NCI-H1436 (cell line): ENCODE measurements at places on chromosomes 11 and 22.

DNA sequence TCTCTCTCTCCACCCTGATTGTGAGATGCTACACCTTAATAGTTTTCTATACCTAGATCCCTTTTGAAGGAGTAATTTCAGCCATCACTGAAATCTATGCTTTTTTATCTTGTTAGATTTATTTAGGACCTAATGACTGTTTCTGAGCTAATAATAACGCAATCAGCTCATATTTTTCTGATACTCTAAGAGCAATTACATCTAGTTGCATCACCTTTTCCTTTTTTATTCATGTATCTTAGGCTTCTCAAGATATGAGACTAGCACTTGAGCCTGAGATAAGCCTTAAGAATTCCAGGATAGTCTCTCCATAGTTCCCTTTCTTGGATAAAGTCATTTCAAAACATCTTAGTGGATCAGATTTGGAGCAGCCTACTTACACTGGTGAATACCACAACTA lies 25.1 kb upstream of the CAVIN3 start:
- DNase-seq, result no peak

DNA sequence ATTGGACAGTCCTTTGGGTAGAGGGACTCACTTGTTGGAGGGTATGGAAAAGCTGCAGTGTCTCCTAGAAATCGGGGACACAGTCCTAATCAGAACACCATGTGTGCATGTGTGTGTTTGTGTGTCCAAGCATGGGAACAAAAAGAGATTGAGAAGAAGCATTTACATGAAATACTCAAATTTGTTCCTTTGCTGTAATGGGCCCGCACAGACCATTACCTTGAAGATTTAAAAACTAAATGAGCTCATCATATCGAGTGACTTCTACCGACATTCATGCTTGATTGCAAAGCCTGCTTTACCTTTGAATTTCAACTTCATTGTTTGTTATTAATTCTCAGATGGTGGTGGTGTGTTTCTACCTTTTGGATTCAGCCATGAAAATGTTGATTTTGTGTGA lies 106.9 kb downstream of the ZBTB16 start:
- no peak for DNase-seq

DNA sequence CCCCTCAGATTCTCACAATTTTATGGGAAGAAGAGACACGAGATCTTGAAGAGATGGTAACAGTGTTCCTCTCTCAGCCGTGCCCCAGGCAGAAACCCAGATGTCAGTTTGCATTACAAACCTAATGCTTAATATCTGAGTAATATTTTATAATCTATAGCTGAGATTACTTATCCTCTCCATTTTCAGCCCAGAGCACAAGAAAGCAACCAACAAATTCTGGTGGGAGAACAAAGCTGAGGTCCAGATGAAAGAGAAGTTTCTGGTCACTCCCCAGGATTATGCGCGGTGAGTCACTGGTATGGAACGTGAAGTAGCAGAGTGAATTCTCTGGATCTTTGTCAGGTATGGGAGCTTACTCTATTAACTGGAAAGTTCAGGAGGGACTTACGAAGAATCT lies 884 bp downstream of the CENATAC start:
- no peak for DNase-seq

DNA sequence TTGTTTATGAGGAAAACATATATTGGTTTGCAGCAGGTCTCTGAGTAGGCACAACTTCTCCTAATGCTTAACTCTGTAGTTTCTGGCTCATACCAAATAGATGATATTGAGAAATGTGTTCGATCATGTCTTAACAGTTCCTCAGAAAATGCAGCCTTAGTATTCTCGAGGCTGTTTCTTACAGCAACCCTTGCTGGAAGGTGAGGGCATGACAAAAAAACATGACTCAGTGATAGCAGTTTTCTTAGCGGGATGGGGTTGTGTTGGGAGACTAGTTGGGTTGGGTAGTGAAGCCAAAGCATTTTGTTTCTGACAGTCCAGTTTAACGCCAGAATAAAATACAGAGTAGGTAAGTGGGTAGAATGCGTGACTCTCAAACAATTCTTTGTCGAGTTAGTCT lies 94.7 kb upstream of the PARVA start:
- DNase-seq, result no peak

DNA sequence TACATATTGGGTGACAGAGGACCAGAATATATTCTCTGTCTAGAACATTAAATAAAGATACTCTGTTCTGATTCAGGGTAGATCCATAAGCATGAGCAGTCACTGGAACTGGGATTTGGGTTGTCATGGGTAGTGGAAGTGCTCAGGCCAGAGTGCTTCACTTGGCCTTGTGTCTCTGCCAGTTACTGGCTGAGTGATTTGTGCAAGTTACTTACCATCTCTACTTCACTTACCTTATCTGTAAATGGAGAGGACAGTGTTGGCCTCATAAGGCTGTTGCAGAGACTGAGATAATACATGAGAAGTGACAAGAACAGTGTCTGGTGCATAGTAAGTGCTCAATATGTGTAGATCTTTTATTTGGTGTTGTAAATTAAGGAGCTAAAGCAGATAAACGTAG lies 17.6 kb downstream of the ATXN10 start:
- DNase-seq, result no peak

DNA sequence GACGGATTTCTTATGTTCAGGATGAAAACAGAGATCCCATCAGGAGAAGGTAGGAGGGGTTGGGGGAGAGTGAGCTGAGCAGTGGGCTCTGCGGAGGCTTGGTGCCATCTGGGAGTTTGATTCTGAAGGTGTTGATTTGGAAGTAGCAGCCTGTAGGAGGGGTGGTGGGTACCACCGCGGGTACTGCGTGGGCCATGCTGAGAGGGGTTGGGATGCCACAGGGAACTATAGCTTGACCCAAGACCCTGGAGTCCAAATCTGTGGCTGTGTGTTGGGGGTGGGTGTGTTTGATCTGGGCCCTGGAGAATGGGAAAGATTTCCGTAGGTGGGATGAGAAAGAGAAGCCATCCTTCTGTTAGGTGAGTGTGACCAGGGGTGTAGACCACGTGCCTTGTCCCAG lies 5.0 kb downstream of the INCENP start:
- DNase-seq, result no peak

GRCh38 chr22:44030702-44031082 lies 6.6 kb downstream of the PARVB start:
- DNase-seq, result no peak

- no peak for DNase-seq
These were observed 7.5 kb upstream of the GGA1 start for GRCh38 chr22:37601203-37601539.

DNA sequence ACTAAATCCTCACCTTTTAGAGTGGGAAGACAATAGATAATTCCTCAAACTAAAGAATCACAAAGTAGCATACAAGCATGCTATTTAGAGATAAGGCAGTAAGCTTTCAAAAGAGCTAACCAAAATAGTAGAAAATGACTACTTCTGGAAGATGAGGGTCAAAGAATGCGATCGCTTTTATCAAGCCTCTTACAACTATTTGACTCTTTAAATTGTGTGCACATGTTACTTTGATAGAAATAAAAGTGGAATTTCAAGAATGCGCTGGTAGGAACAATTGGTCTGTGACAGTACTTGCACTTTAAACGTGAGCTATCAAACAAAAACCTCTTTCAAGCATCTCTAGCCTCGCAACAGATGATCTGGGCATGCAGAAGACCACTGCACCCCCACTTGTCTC lies 97.3 kb downstream of the COMMD9 start:
- no peak for DNase-seq

- no peak for DNase-seq
These were observed 2.3 kb upstream of the SLC25A1 start for GRCh38 chr22:19180740-19181410.

DNA sequence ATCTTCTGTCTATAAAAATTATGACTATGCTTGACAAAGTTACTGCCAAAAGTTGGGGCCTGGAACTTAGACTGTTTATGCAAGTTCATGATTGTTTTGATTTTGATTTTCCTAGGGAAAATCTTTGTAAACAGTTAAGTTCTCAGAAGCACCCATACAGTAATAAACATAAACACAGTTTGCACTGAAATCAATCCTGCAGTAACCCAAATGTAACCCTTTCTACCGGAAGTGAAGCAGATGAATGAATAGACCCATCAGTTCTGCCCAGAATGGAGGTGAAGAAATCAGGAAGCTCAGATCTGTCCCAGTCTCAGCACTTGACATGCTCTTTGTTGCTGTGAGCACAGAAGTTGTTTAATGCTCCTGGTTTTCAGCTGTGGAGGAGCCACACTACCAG lies 24.6 kb upstream of the C11orf96 start:
- DNase-seq, result no peak

- DNase-seq, result no peak
These were observed 207.5 kb upstream of the NCAM1 start for GRCh38 chr11:112753706-112754105.

DNA sequence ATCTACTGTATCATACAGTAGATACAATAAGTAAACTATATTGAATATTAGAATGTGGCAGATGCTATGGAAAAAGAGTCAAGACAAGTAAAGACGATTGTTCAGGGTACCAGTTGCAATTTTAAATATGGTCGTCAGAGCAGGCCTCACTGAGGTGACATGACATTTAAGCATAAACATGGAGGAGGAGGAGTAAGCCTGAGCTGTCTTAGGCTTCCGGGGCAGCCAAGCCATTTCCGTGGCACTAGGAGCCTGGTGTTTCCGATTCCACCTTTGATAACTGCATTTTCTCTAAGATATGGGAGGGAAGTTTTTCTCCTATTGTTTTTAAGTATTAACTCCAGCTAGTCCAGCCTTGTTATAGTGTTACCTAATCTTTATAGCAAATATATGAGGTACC lies 14.5 kb downstream of the PIK3IP1 start:
- no peak for DNase-seq

DNA sequence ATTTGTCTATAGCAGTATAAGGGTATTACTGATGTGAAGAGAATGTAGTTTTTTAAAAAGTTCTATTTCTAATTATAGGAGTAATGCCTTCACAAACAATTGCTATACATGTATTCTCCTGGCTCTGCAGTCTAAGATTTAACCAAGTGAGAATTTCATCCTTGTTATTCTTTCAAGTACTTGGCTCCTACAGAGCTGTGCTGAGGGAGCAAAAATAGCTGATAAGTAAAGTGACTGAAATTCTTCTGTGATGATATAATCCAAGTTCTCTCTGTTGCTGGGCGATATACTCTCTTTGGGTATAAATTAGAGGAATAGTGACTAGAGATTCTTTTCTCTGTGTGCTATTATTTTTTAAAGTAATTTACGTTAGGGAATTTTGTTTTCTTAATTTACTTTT lies 68.0 kb downstream of the PGR start:
- DNase-seq, result no peak

DNA sequence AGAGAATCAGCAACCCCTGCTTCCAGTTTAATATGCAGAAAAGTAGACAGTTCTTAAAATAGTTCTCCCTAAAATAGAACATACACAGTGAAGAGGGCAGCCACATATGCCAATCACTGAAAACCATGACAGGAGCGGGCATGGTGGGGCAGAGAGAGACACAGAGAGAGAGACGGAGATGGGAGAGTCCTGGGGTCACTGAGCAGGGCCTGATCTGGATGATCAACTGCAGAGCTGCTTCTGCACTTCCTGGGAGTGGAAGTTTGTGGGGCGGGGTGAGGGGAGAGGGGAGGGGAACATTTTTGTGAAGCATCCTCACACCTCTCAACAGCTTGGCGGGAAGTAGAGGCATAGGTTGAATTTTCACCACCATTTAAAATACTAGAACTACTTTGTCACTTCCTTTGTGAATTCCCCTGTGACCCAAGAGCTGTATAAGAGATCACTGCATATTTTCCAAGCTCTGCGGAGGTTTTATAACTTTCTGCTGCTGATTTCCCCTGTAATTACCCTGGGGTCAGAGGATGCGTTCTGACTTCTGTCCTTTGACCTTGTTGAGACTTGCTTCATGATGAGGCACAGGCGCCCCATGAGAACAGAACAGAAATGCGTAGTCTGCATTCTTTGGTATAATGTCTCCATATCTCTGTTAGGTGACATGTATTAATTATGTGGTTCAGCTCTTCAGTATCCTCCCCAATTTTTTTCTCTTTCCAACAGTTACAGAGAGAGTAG lies 419.4 kb downstream of the BRD1 start:
- no peak for DNase-seq
